NCI-H345 (cell line): ENCODE measurements at places on chromosomes 3 and 15.
A peak's percentile ranks its signal among the peaks of the same experiment; 100 is the strongest.

DNA sequence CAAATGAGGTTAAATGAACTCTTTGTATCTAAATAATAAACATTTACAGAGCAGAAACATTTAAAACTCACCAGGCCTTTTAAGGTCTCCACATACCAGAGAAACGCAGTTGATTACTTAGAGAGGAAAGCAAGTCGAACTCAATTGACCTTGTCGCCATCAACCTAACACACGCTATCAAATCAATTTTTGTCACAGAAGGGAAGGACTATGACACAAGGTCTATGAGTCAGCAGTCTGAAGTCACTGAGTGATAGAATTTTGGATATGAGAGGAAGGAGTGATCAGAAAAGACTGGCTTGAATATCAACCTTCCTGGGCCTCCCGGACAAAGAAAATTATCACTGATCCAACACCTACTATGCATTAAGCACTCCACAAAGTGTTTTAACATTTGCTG, 514.4 kb upstream of the ZNF385D start:
- DNase-seq: no peak

DNA sequence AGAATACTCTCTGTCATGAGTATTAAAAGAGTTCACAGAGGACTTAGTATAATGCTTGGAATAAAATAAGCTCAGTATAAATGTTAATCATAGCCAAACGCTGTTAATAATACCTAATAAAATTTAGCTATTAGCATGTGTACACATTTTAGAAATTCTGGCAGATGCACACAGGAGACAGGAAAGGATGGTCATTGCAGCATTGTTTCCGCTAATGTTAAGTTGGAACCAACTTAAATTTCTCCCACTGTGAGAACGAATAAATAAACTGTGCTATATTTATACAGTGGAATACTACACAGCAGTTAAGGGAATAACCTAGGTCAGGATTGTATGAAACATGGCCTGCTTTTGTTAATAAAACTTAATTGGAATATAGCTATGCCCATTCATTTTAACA, 370.4 kb upstream of the TGFBR2 start:
- DNase-seq: no peak

DNA sequence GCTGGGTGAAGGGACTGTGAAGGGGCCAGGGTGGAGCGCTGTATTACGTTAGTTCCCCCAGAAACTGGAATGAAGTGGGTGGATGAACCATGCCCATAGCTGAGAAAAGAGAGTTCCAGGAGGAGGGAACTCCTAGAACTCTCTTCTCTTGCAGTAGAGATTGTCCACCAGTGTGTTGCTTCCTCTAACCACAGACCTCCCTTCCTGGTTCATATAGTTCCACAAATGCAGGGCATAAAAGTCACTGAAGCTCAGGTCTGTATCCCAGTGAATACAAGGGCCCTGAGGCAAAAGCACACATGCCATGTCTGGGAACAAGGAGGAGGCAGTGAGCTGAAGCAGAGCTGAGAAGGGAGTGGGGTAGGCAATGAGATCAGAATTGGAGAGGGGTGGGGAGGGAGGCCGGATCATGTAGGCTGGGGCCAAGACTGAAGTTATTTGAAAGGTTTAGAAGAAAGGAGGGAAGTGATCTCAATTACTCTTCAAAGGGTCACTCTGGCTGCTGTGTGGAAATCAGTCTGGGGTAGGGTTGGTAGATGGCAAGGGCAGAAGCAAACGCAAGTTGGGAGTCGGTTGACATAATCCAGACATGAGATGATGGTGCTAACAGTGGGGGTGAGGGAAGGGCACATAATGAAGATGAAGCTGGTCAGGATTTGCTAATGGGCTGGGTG, 6.5 kb downstream of the A4GNT start:
- no peak for DNase-seq

- DNase-seq: no peak
Measured at GRCh38 chr3:171354706-171355582, 105.3 kb downstream of the TNIK start.

DNA sequence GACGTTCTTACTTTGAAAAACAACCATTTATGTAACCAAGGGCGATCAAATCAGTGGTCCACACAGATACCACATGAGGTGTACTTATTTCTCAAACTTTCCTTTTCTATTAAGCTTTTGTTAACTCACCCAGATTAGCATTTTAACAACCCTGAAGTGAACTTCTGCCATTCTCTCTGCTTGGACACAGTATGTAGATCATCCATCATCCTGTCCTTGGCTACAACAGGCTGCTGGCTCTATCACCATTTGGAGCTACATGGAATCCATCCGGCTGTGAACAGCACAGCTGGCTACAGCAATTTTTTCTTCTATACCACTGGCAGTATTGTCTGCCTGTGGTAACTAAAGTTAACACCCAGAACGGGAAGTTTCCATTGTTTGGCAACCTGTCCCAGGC, 4.4 kb downstream of the SEMA6D start:
- DNase-seq: peak; percentile 12

DNA sequence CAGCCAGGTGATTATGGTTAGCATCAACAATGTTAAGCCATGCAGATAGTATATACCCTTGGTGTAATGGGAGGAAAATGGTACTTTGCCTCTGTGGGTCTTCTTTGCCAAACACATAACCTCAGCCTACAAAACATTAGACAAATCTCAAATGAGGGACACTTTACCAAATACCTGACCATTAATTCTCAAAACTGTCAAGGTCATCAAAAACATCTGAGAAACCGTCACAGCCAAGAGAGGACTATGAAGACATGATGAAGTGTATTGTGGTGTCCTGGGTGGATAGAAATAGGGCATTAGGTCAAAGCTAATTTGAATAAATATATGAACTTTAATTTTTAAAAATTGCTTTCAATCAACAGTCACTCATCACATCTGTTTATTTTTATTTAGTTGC, 1036.1 kb downstream of the AGBL1 start:
- DNase-seq: no peak

DNA sequence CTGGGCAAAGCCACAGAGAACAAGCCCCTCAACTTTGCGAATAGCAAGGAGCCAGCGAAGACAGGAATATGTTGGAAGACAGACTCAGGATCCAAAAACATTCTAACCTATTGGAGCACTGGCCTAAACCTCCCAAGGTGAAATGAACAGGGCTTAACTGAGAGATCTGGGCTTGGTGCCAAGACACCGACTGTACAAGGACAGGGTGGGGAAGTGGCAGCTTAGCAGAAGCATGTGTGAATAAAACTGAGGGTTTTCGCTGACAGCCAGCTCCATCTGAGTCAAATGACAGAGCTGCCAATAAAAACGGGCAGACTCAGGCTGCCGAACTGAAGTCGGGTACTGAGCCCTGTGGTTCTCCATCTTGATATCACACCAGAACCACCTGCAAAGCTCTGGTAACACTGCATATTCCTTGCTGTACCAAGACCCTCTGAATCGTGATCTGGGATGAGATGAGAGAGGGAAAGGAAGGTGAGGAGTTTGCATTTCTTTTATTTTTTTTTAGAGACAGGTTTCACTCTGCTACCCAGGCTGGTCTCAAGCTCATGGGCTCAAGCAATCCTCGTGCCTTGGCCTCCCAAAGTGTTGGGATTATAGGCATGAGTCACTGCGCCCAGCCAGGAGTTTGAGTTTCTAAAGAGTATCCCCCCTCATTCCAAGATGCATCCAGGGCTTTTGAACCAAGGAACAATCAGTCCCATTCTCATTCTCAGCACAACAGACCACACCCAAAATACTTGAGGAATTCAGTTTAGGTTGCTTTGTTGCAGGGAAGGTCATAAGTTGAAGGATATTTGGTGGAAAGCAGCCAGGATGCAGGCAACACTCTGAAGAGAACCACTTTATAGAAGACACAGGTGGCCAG, 6.0 kb upstream of the PLCB2 start:
- peak; percentile 87 for DNase-seq

DNA sequence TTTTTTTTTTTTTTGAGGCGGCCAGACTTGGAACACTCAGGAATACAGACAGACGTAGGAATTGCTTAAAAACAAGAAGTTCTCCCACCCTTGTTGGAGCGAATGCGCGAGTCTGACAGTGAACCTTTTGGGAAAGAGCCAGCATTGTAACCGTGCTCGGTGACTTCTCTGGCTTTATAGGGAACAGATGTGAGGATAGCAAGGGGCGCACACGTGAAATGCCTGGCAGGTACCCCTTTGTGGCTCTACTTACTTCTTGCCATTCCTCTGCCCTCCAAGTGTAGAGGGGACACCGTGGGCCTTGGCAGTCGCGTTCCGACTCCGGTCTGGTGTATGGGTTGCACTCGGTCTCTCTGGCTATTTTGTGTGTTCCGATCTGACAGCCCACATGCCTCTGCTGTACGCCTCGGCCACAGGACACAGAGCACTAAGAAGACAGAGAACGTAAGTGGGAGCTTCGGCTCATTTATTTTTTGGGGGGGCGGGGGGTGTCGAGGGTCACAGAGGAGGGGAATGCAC, 126.4 kb downstream of the ADAMTS9 start:
- no peak for DNase-seq

- DNase-seq: peak; percentile 13
Measured at GRCh38 chr3:58492494-58492905, 604 bp downstream of the KCTD6 start.

GRCh38 chr3:88912294-88912877, 195.0 kb upstream of the EPHA3 start:
- no peak for DNase-seq

GRCh38 chr3:106629215-106629832, 747.9 kb upstream of the CCDC54 start:
- DNase-seq: no peak
